Activated CD4-positive, alpha-beta T cell treated with anti-CD3 and anti-CD28 coated beads for 48 hours (primary cell): ENCODE measurements at places on chromosomes 4 and X.

GRCh38 chr4:36081185-36081584 lies 163.1 kb downstream of the ARAP2 start:
- peak; percentile 22 for DNase-seq

DNA sequence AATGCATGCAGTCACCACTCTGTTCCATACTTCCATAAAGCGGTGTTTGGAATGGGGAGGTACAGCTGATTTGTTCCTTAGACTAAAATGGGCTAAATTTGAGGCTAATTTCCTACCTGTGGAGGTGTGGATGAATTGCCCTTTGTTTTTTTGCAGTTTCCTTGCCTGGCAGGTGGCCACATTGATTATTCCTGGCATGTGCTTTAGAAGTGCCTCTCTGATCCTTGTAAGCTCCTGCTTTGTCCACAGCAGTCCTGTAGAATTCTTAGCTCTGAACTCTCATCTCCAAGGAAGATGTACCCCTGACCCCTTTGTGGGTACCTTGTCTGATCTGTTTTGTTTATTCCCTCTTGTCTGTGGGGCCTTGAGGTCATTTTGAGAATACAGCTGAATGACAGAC lies 136.8 kb downstream of the ADGRL3 start:
- DNase-seq, result no peak

GRCh38 chr4:161869511-161869910 lies 294.3 kb downstream of the FSTL5 start:
- DNase-seq, result no peak

GRCh38 chr4:174696657-174697056 lies 132.4 kb downstream of the GLRA3 start:
- no peak for DNase-seq

- peak; percentile 78 for DNase-seq
These were observed 77.5 kb downstream of the ELF2 start for GRCh38 chr4:139099366-139099982.

DNA sequence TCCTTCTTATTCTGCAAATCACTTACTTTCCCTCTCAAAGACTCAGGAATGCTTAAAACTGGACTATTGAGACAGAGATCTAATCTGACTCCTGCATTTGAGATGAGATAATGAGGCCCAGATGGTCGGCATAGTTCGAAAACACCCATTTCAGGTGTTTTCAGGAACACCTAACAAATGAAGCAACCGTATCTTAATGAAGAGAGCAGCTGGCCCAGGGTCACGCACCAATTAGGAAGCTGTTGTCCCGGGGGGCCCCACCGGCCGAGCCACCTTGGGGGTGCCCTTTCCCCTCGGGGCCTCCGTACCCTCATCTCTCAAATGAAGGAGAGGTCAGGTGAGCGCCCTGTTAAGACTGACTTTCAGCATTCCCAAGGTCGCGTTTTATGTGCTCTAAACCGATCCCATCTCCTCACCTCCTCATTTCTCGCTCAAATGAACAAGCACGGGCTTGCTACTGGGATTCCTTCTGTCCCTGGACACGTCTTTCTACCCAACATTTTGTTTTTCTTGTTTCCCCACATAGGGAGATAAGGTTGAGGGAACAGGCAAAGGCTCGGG lies 824 bp downstream of the LRPAP1 start:
- no peak for DNase-seq

GRCh38 chrX:154040307-154040756 lies 20.6 kb upstream of the IRAK1 start:
- no peak for DNase-seq

- no peak for DNase-seq
These were observed 162.0 kb downstream of the RNF150 start for GRCh38 chr4:140971077-140971792.

DNA sequence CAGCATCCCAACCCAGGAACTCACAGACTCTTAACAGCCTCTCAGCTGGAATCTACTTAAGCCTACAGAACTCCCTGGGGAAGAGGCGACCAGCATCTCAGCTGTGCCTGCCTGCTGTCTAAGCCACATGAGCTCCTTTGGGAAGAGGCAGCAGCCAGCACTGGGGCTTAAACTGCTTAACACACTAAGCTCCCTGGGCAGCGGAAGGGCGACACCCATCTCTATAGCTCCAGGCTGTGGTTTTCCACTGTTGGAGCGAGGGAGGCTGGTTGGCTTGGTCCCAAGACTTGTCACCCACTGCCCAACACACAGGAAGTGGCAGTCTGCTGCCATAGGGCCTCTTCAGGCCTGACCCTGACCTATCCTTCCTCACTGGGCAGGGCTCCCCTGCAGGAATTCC lies 1544.1 kb upstream of the ADGRL3 start:
- no peak for DNase-seq

GRCh38 chr4:21092531-21092930 lies 392.3 kb downstream of the PACRGL start:
- no peak for DNase-seq

GRCh38 chr4:15990570-15991285 lies 27.8 kb upstream of the FGFBP2 start:
- no peak for DNase-seq

- DNase-seq, result no peak
These were observed 10.8 kb upstream of the RHOH start for GRCh38 chr4:40185830-40186664.

GRCh38 chr4:4185528-4185927 lies 41.2 kb downstream of the OTOP1 start:
- DNase-seq, result no peak

GRCh38 chrX:13748486-13748885 lies 13.9 kb downstream of the OFD1 start:
- no peak for DNase-seq

- DNase-seq, result no peak
These were observed 25.4 kb upstream of the NMU start for GRCh38 chr4:55661398-55662056.

DNA sequence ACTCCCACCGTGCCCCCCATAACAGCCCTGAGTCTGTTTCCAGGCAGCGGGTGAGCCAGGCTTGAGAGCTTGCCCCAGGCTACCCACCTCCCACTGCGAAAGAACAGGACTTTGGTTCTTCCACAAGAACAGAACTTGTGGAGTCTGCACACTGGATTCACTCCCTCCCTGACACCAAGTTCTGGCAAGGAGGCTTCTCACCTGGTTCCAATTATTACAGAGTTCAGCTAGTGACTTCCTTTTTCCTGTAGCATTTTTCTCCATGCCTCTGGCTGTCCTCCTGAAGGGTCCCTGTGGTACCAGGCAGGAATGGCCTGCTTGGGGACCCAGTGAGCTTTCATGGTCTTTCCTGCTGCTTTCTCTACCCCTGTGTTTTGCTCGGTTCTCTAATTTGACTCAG lies 208.6 kb upstream of the SFRP2 start:
- DNase-seq, result no peak

DNA sequence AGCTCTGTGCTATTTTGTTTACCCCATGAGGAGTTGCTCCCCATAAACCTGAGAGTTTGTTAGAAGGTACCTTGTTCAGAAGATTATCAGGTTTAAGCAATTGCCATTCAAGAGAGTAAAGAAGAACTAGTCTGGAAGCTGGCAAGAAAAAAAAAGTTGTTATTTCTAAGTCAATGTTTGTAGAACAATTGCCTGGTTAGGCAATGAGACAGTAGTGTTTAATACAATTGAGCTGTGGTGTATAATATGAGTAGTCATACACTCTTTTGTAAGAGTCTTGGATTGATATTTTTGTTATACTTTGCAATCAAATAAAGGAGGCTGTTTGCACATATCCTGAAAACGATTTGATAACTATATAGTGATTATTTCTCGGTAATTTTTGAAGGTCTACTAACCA lies 44.7 kb downstream of the GALNT7 start:
- DNase-seq, result no peak

GRCh38 chr4:177297785-177298391 lies 11.8 kb upstream of the NEIL3 start:
- DNase-seq, result no peak

- no peak for DNase-seq
These were observed 90.4 kb upstream of the SLC6A14 start for GRCh38 chrX:116345958-116346357.

- no peak for DNase-seq
These were observed 76.5 kb downstream of the RTL9 start for GRCh38 chrX:110435196-110435595.

- DNase-seq, result no peak
These were observed 52.3 kb downstream of the CPEB2 start for GRCh38 chr4:15054541-15054940.

- peak; percentile 45 for DNase-seq
These were observed 8.1 kb downstream of the ETDB start for GRCh38 chrX:135112096-135112729.
